ENCODE measurements at places on chromosomes 6 and 20.

DNA sequence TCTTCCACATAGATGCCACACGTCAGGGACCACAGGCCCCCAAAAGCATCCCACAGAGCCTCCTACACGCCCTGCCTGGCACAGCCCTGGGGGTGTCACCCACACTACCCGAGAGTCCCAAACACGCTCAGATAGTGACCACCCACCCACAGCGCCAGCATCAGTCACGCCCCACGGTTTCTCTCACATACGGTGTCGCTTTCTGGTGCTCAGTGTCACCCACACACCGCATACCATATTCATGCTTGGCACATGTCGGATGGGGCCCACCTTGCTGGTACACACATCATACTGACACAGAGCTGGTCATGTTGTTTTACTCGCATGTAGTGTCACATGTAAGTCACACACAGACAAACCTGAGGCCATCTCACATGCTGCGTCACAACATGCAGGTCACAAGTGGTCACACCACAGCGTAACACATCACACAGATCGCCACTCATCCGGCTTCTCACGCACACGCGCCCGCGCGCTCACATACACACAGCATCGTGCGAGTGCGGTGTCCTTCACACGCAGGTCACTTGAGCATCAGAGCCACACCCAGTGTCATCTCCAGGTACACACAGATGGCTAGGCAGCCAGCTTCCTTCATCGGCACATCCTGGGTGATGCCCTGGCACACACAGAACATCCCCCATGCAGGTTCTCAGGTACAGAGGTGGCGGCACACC, 3.4 kb downstream of the TEAD3 start:
- no peak for DNase-seq

DNA sequence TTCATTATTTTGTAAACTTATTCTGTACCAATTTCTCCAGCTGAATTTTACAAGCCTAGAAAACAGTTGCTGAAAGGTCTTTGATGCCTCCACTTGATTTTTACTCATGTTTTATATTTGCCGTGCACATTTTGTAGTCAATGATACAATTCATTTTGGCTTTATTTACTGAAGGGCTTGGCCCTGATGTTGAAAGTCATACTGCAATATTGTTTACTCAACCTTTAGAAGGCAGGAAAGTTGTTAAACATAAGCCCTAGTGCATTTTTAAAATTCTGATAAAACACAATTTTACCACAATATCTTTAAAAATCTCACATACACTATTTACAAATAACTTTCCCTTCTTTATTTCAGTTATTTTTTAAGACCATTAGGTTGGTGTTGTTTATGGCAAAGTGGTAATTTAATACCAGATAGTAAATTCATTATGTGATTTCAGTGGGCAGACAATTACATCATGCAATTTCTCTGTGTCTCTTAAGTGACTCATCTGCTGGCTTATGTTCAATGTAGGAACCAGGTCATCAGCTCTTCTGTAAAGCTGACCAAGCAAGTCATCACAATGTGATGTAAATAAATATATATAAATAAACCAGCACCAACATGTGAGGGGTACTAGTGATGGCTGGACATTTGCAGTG, 121.1 kb upstream of the SLC35B3 start:
- no peak for DNase-seq

DNA sequence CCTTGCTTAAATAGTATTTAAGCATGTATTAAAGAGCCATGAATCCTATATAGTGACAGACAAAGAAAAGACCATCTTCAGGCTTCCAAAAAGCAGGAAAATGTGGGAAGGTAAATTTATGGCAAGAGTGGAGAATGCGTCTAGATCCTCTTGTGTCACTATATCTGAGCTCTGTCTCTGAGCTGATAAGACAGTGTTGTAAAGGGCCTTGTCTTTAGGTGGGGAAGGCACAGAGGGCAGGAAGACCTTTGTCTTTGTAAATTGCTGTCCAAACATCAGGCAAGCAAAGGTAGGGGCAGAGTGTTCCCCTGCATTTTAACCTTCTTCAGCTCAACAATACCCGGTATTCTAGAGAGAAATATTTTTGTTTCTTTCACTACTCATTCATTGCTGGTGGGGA, 33.9 kb upstream of the MBOAT1 start:
- no peak for DNase-seq

DNA sequence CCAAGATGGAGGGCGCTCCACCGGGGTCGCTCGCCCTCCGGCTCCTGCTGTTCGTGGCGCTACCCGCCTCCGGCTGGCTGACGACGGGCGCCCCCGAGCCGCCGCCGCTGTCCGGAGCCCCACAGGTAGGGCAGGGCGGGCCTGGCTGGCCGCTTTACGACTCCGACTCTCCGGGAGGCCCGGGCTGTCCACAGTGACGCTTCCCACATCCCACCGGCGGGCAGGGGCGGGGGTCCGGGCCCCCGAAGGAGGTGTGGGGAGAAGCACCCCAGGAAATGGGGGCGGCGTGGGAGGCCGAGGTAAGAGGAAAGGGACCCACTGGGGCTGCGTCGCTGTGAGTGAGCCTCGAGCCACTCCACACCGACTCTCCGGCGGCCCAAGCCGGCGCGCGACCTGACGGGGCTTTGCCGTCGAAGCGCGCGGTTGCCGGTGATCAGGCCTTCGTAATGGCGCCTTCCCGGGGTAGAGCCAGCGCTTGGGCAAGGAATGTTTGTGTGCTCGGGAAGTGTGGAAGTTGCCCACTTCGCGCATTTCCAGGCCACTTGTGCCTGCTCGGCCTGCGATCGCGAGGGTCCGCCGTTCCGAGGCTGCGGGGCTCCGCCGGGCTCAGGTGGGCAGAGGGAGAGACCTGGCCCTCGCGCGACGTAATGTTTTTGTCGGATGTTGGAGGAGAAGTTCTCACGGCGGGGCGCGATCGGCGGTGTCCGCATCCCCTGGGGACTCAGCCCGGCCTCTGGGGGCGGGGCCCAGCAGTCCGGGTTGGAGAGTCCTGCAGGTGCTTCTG, 427 bp downstream of the GINM1 start:
- DNase-seq, result peak; percentile 29

- DNase-seq, result no peak
These were observed 52.8 kb downstream of the TOMM6 start for GRCh38 chr6:41840326-41840725.

- no peak for DNase-seq
These were observed 857.3 kb downstream of the FRK start for GRCh38 chr6:115203381-115203780.

GRCh38 chr6:56033401-56033800, 158.0 kb upstream of the BMP5 start:
- no peak for DNase-seq

GRCh38 chr6:164579035-164579434, 730.4 kb downstream of the C6orf118 start:
- DNase-seq, result no peak

DNA sequence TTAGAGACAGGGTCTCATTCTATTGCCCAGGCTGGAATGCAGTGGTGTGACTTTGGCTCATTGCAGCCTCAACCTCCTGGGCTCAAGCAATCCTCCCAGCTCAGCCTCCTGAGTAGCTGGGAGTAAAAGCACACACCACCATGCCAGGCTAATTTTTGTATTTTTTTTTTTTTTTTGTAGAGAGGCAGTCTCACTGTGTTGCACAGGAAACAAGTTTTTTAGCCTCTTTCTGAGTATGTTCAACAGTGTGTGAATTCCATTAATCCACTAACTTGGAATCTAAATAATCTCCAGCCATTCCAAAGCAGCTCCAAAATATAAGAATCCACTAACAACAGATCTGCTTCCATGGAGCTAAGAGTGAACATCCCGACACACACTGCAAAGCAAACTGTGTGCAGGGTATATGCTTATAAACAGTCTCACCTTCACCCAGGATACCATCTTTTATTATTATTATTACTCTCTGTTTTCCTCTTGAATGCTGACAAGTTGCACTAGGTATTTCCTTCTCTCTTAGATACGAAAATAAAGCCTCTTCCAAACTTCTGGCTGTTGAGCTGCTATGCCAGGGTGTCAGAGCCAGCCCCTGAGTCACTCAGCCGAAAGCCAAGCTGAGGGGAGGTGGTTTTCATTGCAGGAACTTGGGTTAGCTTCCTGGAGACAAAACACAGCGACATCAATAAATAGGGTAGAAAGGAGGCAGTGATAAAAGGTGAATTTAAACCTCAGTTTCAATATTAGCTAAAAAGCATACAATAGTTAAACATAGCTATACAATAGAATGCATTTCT, 264.9 kb downstream of the HIVEP2 start:
- DNase-seq, result no peak

- DNase-seq, result no peak
These were observed 106.0 kb downstream of the TRIM27 start for GRCh38 chr6:28817808-28818145.

GRCh38 chr6:156869980-156870398, 92.8 kb downstream of the ARID1B start:
- no peak for DNase-seq

DNA sequence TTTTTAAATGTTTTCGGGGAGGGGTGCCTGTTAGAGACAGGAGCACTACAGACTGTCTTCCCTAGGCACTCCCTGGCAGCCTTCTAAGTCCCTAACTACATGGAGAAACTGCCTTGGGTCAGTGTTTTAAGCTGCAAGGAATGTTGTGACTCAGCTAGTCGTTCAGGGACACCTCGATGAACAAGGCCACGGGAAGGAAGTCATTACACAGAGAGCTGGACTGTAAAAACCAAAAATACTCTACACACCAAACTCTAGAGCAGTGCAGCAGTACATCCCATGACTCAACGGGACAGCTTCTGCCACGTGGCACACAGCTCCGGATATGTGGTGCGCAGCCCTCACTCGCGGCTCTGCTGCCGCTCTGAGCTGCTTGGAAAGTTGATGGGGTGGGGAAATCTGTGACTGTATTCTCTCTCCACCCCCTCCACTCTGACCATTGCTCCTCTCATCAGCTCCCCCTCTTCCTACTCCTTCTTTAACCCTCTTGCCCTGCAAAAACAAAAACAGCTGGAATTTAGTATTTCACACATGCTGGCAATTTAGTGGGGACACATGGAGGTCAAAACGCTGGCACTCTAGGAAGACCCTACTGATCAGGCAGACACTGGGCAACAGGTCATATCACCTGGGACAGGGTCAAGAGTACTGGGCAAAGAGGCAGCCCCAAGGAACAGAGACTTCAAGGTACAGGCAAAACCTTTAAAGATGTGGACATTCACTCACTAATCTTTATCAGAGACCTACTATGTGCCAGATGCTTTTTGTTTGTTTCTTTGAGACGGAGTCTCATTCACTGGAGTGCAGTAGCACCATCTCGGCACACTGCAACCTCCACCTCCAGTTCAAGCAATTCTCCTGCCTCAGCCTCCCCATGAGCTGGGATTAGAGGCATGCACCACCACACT, 10.9 kb upstream of the LPIN3 start:
- DNase-seq, result no peak
